ENCODE measurements at places on chromosomes 4 and X.

DNA sequence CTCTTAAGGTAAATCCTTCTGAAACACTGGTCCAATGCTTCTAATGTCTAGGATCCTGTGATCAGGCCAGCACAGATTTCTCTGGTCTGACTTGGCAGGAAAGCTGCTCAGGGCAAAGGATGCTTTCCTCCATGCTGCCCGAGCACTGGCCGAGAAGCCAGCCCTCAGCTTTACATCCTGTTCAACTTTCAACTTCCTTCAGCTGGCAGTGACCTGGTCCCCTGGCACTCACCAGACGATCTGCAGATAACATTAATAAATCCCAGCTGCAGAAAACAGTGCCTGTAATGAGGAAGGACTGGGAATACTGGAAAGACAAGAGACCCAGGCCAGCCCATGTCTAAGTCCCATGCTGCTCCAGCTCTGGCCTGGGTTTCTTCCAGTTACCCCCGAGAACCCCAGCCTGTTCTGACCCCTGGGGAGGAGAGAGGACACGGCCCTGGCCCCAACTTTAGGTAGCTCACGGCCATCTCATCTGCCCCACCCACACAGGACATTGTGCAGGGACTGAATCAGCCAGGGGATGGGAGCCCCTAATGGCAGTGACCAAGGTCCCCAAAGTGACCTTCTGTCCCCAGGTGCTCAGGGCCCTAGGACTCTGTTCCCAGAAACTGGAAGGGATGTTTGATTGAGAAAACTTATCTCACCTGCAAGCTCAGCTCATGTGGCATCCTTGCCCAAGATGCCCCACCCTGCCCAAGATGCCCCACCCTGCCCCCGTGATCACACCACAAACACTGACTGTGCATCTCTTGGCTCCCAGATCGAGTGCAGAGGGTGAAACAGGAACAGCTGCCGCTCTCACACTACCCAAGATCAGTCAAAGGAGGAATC, 28.0 kb downstream of the JAKMIP1 start:
- DNase-seq = no peak

- no peak for DNase-seq
These were observed 31.6 kb upstream of the PPARGC1A start for GRCh38 chr4:23921447-23921845.

DNA sequence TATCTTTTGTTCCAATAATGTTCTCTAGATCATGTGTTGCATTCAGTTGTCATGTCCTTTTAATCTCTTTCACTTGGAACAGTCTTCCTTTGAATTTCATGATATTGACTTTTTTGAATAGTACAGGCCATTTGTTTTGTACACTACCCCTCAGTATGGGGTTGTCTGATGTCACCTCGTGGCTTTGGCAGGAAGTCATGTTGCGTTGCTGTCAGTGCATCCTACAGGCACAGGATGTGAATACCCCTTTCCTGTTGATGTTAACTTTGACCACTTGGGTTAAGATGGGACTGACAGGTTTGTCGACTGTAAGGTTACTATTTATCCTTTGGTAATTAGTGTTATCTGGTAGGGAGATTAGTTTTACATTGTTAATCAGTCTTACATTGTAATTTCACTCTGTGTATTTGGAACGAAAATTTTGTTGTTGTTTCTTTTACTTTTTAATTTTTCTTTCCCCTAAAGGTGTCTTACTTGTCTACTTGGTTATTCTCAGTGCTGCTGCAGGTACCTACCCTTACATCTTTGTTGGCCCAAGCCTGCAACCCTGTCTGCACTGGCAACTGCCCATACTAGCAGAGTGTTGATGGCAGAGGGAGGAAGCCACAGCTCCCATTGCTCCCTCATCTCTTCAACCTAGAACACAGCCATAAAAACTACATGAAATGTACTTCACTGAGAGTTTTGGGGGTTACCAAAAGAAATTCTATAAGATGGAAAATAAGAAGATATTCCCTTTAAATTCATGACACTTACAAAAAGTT, 14.7 kb upstream of the ATP8A1 start:
- no peak for DNase-seq

- DNase-seq = no peak
These were observed 53.3 kb downstream of the WDFY3 start for GRCh38 chr4:84913176-84913575.

GRCh38 chr4:74032064-74032463, 6.4 kb downstream of the CXCL3 start:
- DNase-seq = no peak

- DNase-seq = peak; percentile 28
These were observed 551.4 kb downstream of the IQCM start for GRCh38 chr4:149264093-149264733.

GRCh38 chr4:76752861-76753501, 145.0 kb downstream of the SOWAHB start:
- DNase-seq = peak; percentile 89

GRCh38 chr4:2931512-2932301, 31.5 kb downstream of the NOP14 start:
- DNase-seq = no peak

DNA sequence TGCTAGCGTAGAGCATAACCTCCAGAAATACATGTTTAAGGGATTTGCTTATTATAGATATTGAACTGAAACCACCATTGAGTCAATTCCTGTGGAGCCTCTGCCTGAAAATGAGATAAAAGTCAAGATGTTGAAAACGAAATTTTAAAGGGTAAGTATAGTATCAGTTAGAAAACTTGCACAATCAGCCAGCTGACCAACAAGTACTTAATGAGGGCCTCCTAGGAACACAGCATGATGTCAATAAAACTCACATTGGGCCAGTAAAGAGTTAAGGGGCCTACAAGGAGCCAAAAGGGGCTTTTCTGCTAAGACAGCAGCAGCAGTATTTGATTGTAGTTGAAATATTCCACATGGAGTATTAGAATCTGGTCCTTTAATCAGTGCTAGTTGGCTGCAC, 314.1 kb upstream of the PPARGC1A start:
- no peak for DNase-seq

GRCh38 chrX:110133735-110134370, 130.9 kb downstream of the TMEM164 start:
- DNase-seq = no peak

- no peak for DNase-seq
These were observed 66.1 kb downstream of the SNX25 start for GRCh38 chr4:185275501-185275900.

DNA sequence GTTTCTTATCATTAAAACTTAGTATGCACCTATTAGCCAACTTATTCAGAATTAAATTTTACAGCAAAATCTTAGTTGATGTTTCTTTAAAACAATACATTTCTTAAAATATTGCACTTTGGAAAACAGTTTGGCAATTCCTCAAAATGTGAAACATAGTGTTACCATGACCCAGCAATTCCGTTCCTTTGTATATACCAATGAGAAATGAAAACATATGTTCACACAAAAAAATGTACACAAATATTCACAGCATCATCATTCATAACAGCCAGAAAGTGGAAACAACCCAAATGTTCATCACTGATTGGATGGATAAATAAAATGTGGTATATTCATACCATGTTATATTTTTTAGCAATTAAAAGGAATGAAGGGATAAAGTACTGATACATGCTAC, 50.2 kb downstream of the WDR44 start:
- DNase-seq = no peak

DNA sequence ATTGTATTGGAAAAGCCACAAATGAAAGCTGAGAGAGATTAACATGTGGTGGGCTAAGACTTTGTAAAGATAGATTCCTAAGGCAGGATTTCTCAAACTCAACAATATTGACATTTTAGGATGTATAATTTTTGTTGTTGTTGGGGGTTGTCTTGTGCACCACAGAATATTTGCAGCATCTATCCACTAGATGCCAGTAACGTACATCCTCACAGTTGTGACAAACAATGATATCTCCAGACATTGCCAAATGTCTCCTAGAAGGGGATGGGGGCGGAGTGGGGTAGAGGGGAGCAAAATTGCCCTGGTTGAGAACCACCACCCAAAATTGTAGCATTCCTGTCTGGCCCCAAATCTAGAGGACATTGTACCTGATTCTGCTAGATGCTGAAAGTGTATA, 14.7 kb upstream of the CBR4 start:
- DNase-seq = peak; percentile 23

- DNase-seq = no peak
These were observed 119.6 kb downstream of the KLHL13 start for GRCh38 chrX:117996918-117997480.

DNA sequence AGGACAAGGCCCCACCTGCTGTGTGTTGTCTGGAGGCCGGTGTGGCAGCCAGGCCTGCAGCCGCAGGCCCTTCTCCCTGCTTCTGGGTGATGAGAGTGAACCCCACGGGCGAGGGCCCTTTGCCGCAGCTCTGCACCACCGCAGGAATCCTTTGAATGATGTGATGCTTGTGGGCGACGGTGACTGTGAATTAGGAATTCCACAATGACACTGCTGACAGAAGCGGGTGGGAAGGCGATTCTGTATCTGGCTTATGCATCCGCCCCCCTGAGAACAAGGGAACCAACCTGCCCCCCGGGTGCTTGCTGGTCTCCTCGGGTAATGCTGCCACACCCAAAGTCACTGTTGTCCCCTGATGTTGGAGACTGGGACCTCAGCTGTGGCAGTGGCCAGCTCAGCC, 19.5 kb upstream of the MAN2B2 start:
- no peak for DNase-seq

GRCh38 chrX:39596437-39596836, 501.3 kb downstream of the BCOR start:
- DNase-seq = no peak

DNA sequence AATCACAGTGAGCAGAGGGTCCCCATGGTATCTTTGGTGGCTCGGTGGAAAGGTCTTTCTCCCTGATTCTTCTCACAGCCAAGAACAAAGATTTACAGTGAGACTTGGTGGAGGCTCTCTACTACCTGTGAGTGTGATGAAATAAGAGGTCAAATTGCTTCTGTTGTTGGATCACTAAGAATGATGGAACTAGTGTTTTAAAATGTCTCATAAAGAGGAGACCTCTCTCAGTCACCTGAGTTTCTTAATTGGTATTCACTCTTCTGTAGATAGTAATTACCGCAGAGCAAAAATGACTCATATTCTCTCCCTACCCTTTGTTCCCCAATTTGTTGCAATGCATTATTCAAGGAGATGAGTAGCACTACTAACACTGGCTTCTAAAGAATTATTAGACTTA, 100.9 kb upstream of the TBC1D9 start:
- no peak for DNase-seq

DNA sequence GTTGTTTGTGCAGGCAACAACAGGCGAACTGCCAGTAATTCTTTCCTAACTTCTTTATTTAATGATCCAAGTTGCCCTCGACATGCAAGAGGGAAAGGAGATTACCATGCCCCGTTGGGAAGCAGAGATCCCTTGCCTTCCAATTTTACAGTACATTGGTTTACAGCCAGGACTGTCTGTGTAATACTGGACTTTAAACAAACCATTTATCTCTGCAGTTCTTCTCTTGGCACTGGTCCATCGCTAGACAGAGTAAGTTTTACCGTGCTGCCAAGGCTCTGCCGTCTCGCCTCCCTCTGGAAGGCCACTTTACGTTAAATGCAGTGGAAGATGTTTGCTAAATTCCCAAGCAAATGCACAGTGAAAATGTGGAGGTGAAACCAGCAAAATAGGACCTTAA, 660.3 kb upstream of the PRKX start:
- DNase-seq = no peak

- no peak for DNase-seq
These were observed 51.4 kb upstream of the GUCY1A1 start for GRCh38 chr4:155615081-155615887.

GRCh38 chr4:152459326-152459725, 76.6 kb downstream of the FBXW7 start:
- no peak for DNase-seq

DNA sequence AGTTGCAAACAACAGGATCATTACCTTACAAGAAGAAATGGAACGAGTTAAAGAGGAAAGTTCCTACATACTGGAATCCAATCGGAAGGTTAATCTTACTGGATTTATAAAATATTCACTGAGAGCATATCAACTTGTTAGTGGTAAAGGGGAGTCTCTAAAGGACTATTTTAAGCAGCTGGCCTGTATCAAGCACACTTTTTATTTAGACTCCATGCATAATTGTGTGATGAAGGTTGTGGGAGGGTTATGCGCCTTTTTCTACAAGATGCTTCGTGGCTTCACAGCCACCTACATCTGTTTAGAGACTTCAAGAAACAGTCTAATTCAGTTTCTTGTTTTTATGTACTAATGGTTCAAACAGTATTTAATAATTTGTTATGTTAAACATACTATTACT, 56.6 kb downstream of the GRSF1 start:
- DNase-seq = no peak

DNA sequence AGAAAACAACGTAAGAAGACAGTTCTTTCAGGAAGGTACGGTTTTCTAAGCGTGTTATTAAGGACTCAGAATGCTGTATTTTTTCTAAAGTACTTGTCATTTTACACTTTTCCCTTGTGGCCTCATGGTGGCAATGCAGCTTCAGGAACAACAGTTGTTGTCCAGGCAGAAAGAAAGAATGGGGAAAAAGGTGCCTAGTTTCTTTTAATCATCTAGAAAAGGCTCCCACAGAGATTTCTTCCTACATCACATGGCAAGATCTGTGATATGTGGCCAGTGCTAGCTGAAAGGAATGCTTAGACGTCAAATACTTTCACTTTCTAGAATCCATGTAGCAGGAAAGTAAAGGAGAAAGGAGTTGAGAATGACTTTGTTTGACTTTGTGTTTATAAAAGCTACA, 49.0 kb upstream of the TRAM1L1 start:
- DNase-seq = peak; percentile 22

- DNase-seq = no peak
These were observed 39.2 kb downstream of the CLCN4 start for GRCh38 chrX:10195947-10196346.

DNA sequence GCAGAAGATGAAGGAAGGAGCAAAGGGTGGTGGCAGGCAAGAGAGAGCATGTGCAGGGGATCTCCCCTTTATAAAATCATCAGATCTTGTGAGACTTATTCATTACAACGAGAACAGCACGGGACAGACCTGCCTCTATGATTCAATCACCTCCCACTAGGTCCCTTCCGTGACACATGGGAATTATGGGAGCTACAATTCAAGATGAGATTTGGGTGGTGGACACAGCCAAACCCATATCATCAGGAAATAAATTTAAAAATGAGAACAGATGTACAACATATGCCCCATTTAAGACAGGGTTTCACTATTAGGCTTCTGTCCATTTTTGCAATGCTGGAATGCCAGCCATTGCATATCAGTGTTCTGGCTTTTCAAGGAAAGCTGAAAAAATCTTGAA, 346.7 kb upstream of the SLIT2 start:
- no peak for DNase-seq

DNA sequence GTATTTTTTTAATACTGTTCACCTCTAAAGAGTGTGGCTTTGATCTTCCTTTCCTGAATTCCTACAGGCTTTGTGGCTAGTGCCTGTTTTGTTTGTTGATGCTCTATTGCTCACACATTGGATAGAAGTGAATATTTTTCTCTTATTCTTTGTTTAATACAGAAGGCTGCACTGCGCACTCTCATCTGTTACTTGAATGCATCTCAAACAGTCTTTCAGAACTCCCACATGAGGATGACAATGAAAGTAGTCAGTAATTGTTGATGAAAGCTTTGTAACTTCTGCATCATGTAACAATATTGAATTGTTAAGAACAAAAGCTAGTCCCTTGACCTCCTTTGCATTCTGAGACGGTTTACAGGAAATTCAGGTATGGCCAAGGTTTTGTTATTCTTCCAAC, 29.1 kb upstream of the GALNT7 start:
- no peak for DNase-seq
